ENCODE measurements at places on chromosomes 1 and 21.

- no peak for DNase-seq
Measured at GRCh38 chr1:176884286-176884685, 280.2 kb downstream of the ASTN1 start.

DNA sequence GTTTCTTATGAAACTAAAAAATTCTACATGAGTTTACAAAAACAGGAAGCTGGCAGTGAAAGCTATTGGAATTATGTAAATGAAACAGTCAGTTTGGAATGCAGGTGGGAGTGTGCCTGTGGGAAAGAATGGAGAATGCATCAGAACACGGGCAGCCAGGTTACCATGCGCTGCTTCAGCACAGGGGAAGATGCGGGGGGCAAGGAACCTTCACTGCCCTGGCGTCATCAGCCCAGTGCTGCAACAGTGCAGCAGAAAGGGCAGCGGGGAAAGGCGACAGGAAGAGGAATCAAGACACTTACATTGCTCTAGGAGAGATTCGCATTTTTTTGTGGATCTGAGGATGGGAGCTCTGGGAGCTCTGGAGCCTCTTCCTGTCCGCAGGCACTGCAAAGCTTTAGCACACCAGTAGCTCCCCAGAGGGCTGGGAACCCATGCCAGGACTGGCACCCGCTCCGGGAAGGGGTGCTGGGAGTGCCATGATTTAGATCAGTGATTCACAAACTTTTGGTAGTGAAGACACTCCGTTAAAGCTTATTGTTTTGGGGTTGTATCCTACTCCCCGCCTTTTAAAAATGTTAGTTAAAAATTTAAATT, 64.1 kb upstream of the WDR26 start:
- no peak for DNase-seq

- DNase-seq, result no peak
Measured at GRCh38 chr1:47574451-47575165, 136.8 kb downstream of the FOXD2 start.

DNA sequence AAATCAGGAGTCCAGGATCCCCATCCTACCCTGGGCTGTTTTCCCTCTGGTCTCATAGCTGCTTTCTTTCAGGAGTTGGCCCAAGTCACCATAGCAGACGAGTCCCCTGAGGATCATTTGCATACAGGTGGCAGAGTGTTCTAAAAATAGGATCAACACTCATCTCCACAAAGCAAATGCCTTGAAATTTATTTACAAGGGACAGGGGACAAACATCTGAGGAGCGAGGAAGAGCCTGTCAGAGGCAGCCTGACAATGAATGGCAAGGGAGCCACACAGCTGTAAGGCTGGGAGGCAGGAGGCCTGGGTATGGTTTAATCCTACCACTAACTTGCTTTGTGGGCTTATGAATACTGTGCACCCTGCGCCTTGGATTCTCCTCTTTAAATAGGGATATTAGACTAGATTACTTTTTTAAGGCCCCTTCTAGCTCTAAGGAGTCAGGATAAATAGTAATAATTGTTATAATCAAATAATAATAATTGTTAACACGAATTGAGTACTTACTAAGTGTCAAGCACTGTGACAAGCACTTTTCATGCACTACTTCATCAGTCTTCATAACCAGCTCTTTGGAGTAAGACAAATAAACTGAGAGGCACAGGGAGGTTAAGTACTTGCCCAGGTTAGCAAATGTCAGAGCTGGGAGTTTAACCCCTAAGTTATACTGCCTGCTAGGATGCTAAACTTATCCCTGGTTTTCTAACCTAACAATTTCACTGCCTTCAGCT, 34.5 kb downstream of the RAB3B start:
- peak; percentile 82 for DNase-seq

GRCh38 chr1:101974599-101975274, 22.0 kb downstream of the OLFM3 start:
- DNase-seq, result no peak

DNA sequence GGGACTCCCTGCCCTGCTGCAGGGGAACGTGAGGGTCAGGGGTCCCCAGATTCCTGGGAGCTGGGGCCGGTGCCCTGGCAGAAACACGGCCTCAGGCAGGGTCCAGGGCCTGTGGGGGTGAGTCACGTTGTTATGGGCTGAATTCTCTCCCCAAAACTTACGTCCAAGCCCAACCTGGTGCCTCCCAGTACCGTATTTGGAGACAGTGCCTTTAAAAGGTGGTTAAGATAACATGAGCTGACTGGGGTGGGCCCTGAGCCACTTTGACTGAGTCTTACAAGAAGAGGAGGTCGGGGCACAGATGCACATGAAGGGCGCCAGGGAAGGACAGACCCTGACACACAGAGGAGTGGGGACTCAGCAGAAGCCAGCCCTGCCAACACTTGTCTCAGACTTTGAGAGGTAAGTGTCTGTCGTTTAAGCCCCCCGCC, 99.9 kb downstream of the WDR4 start:
- DNase-seq, result no peak

DNA sequence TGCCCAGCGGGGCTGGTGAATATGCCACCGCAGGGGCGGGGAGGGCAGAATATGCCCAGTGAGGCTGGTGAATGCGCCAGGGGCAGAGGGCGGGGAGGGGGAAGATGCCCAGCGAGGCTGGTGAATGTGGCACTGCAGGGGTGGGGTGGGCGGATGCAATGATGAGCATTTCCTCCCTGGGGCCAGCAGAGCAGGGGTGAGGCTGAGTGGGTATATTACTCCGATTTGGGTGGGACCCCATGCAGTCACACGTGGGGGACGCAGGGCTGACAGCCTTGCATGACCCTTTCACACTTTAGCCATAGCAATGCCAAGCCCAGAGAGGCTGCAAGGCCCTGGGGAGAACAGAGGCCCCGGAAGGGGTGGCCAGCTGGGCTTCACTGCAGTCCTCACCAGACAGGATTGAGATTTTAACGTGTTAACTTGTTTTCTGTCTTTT, 9.3 kb upstream of the SLX9 start:
- no peak for DNase-seq

GRCh38 chr1:190578017-190578416, 100.4 kb upstream of the BRINP3 start:
- no peak for DNase-seq

- no peak for DNase-seq
Measured at GRCh38 chr1:162060314-162060713, 9.2 kb upstream of the NOS1AP start.

DNA sequence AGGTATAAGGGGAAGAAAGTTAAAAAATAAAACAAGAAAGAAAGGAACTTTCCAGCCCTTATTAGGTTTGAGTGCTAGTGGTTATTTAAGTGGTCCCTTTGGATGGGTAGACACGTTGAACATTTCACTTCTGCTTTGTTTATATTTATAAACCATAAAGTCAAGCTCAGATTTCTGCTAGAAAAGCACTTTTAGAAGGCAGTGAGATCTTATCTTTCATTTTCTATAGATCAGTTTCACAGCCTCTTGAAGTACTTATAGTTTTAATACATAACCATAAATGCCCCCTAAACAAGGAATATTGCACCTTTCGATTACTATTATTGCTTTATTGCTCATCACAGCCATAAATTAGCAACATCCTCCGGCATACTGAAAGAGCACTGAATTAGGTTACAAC, 446.8 kb upstream of the PLXNA2 start:
- DNase-seq, result no peak

DNA sequence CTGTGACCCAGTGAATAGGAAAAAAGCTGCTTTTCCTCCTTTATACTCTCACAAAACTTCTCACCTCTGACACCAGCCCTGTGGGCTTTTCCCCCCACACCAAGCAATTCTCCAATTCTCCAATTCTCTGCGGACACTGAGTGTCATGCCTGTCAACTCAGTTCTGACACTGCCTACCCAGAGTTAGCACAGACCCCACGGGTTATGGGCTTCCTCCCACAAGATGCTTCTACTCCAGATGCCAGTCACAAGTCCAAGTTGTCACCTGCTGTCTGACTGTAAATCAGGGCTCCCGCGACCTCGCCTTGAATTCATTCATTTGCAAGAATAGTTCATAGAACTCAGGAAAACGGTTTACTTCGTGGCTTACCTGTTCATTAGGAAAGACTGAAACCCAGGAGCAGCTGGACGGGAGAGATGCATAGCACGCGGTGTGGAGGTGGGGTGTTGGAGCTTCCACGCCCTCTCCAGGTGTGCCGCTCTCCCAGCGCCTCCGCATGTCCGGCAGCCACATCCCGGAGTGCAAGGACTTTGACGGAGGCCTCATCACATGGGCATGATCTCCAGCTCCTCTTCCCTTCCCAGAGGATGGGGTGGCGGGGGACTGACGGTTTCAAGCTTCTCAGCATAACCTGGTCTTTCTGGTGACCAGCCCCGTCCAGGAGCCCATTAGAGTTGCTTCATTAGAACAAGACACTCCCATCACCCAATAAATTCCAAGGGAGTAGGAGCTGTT, 154.7 kb downstream of the PGBD5 start:
- no peak for DNase-seq

GRCh38 chr1:110385369-110385768, 5.5 kb downstream of the SLC16A4 start:
- no peak for DNase-seq

DNA sequence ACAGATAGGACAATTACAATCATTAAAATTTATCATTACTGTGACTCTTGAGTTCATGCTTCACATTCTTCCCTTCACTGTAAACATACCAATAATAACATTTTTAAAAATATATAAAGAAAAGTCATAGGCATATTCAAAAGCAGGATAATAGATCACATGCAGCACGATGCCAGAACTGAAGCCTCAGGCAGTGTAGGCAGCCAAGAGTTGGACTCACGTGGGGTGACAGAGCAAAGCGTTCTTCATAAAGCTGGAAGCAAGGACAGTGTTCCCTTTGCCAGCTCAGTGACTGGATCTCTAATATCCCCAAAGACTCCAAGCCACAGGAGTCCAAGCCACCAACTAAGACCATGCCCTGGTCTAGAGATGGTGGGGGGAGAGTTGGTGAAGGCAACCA, 77.7 kb downstream of the ODF2L start:
- DNase-seq, result no peak

- no peak for DNase-seq
Measured at GRCh38 chr1:22344329-22344630, 107.4 kb upstream of the ZBTB40 start.

DNA sequence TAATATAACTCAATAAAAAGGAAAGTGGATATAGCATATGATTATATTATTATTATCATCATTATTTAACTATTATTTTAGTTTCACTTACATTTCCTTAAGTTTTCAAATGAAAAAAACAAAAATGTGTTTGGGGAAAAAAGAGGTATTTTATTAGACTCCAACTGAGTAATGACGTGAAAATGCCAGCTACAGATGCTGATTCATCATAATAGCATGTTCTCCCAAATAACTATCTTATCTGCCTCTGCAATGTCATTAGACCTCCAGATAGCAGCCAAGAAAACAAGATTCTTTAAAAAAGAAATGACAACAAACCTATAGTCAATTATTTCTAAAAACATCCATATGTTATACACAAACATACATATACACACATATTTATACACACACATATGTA, 1071.9 kb upstream of the TMPRSS15 start:
- DNase-seq, result no peak

DNA sequence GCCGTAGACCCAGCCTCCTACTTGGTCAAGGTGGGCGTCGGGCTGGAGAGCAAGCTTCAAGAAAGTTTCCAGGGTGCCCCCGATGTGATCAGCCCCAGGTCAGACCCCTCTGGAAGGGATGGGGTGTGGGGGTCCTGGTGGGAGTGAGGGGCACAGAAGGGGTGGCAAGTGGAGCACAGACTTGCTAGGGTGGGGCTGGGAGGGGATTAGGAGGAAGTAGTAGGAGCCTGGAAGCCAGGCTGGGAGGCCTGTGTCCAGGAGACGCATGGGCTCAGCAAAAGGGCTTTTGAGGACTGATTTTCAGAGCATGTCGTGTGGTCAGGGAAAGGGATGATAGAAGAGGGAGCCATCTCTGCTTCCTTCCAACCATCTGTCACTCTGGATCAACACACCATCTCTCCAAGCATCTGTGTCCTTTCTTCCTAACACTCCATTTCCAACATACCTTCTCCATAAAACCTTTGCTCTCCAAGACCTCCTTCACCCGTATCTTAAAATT, 8.5 kb downstream of the TRIM46 start:
- no peak for DNase-seq

DNA sequence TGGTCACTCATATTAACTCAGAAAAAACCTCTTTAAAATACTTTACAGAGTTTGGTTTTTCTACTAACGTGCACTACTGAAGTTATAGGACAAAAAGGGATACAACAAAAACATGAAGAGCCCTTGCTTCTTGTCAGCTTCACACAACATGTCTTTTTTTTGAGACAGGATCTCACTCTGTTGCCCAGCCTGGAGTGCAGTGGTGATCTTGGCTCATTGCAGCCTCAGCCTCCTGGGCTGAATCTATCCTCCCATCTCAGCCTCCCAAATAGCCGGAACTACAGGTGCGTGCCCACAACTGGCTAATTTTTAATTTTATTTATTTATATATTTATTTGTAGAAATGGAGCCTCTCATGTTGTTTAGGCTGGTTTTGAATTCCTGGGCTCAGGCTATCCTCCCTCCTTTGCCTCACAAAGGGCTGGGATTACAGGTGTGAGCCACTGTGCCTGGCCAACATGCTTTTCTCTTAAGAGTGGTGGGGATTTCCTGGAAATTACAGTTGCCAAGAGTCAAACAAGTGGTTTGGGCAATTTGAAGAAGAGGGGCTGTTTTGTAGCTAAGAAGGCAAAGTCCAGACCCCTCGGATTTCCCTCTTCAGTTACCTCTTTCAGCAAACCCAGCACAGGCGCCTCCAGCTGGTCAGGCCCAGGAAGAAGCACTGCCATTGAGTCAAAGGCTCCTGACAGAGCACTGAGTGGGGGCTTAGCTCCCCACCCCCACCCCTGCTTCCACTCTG, 6.4 kb upstream of the SMPDL3B start:
- DNase-seq, result no peak

- DNase-seq, result no peak
Measured at GRCh38 chr1:65505547-65506300, 85.3 kb downstream of the LEPR start.

GRCh38 chr21:29616209-29616751, 317.6 kb downstream of the BACH1 start:
- DNase-seq, result no peak

DNA sequence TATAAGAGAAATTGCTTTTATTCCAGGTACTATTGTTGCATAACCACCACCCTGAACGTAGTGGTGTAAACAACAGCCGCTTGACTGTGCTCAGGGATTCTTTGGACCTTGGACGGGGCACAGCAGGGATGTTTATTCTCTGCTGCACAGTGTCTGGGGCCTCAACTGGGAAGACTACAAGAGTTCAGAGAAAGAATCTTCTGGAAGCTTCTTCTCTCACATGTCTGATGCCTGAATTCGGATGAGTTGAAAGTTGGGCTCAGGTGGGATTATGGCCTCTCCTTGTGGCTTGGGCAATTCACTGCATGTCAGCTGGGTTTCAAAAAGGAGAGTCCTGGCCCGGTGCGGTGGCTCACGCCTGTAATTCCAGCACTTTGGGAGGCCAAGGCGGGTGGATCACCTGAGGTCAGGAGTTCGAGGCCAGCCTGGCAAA, 19.0 kb upstream of the SSBP3 start:
- no peak for DNase-seq
